ENCODE measurements at places on chromosomes 2 and 18.

GRCh38 chr2:198928026-198928425 is 529.7 kb downstream of the SATB2 start:
- DNase-seq: no peak

- no peak for DNase-seq
Measured at GRCh38 chr2:88669482-88670214, 21.8 kb upstream of the RPIA start.

GRCh38 chr2:1017827-1018226 is 67.2 kb downstream of the SNTG2 start:
- no peak for DNase-seq

- no peak for DNase-seq
Measured at GRCh38 chr18:48850822-48851598, 99.8 kb downstream of the SMAD7 start.

GRCh38 chr2:64105670-64106461 is 38.4 kb downstream of the PELI1 start:
- DNase-seq: no peak

GRCh38 chr18:5015213-5015612 is 181.8 kb downstream of the AKAIN1 start:
- DNase-seq: no peak

DNA sequence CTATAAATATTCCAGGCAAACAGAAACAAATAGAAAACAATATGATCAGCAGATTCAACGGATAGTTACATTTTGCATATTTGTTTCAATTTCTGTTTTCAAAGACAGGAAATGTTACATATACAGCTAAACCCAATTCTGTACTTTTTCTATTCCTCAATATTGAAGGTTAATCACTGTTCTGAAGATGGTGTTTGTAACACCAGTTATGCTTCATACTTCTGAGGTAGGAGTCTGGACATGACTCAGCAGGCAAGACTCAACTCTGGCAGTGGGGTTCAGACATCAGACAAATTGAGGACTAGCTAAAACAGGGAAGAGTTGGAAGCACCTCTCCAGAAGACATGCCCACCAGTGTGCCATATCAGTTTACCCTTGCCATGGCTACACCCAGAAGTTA is 16.6 kb downstream of the SERPINB13 start:
- DNase-seq: no peak

DNA sequence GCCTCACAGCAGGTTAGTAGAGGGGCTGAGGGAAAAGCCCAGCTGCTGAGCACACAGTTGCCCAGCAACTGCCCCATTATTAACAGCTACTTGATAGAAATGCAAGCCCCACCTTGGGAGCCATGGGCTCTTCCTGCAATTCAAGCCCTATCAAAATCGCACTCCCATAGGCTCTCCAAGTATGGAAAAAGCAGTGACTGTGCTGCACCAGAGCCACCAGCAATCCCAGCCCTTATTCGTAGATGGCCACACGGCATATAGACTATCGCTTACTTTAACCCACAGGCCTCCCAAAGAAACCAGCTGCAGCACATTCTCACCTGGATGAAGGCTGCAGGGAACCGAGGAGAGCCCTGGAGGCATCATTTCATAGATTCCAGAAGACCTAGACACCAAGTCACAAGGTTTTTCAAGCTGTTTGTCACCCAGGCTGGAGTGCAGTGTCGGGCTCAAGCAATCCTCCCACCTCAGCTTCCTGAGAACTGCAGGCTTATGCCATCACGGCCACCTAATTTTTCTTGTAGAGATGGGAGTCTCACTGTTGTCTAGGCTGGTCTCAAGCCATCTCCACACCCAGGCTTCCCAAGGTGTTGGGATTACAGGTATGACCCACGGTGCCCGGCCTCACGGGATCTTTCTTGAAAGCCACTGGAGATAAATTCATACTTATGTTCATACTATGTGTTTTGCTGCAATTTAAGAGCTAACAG is 11.3 kb downstream of the NCL start:
- DNase-seq: no peak

GRCh38 chr2:101187131-101187530 is 35.9 kb upstream of the TBC1D8 start:
- no peak for DNase-seq

GRCh38 chr2:179071810-179072355 is 21.9 kb upstream of the CCDC141 start:
- DNase-seq: no peak

GRCh38 chr2:96095116-96095636 is 21.2 kb downstream of the ADRA2B start:
- DNase-seq: no peak

DNA sequence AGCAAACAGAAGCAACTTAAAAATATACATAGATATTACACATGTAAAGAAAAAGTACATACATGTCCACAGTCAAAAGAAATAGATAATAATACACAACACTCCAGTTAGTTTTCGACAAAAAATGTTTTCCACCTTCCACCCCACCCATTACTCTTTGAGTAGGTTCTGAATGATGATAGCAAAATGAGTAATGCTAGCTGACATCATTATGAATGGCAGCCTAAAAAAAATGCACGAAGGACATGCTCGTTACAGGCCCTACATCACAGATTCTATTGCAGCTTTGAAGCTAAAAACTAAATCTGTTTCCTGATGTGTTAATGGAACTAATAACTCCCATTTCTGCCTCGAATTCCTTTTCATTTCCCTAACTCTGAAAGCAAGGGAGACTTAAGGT is 578.7 kb upstream of the NETO1 start:
- no peak for DNase-seq

DNA sequence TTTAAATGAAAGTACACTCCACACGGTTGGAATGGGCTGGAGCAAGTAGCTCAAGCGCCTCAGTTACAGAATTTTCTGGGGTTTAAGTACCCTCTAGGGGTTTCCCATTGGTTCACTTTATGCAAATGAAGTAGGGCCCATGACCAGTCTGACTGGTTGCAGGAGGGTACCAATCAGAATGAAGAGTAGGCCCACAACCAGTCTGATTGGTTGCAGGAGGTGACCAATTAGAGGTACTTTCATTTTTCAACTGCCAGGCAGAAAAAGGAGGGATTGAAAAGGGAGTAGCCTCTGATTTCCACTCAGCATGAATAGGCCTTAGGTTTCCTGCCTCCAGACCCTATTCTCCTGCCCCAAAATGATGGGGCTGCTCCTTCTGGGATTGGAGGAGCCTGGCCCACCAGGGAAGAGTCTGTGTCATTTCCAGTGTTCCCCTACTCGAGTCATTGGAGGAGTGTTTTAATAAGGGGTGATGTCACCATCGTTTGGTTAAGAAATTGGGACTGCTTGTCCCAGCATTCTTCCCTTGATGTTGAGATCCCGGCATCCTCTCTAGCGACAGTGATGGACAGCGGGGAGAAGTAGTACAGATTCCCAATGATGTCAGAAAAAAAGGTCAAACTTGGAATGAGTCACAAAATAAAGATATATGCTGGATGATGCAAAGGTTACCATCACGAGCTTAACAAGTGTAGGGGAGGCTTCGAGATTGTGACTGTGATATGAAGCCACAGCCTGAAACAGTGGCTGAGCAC is 210.4 kb downstream of the SH3BP4 start:
- DNase-seq: no peak

DNA sequence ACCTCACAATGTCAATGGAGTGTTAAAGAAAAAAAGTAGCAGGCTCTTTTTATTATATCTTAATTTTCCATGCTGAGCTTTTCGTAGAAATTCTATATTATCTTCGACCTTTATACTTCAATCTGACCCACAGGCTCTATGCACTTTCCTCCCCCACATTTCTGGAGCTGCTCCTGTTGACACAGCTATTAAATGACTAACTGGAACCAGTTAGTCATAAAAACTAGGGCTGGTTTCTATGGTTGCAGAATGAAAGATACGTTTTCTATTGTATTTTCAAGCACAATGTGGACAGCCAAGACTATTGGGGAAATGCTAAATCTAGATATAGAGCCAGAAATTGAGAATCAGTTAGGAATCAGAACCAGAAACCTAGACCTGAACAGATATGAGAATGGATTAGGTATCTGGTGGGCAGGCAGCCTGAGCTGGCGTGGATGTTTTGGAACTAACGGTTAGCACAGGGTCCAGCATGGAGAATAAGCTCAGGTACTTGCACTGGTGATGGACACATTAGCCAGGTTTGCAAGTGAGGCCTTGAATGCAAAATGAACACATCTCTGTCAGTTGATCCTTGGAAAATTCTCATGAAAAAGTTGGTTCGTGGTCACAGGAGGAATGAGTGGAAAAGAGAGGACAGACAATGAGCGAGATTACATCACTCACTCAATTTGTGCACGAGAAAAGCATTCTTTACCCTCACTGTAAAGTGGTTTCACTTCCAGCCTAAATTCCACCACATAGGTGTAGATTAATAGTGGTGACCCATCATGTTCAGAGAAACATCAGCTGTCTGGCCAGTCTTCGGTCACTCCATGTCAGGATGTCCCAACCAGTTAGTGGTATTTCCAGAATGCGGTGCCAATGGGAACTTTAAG is 144.6 kb upstream of the EPHA4 start:
- no peak for DNase-seq

GRCh38 chr2:147712051-147712450 is 132.8 kb upstream of the ACVR2A start:
- no peak for DNase-seq

DNA sequence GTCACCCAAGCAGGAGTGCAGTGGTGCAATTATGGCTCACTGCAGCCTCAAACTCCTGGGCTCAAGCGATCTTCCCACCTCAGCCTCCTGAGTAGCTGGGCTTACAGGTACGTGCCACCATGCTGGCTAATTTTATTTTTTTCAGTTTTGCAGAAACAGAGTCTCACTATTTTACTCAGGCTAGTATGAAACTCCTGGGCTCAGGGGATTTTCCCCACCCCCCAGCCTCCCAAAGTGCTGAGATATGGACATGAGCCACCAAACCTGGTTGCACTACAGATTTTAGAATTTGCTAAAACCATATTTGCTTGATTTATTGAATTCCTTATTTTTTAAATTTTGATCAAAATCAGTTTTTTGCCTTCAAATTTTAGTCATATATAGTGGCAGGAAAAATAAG is 1553.4 kb downstream of the LRP1B start:
- no peak for DNase-seq

DNA sequence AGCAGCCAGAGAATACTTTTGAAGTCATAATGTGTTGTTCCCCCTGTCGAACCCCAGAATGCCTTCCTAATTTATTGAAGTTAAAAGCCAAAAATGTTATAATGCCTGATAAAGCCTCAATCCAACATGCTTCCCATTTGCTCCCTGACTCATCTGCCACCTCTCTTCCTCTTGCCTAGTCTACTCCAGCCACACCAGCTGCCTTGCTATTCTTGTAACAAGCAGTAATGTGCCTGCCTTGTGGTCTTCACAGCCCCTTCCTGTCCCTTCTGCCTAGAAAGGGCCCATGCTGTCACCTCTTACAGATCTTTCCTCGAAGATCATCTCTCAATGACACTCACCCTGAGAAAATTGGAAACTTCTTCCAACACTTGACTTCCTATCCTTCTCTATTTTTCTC is 231.6 kb upstream of the CDH2 start:
- no peak for DNase-seq

DNA sequence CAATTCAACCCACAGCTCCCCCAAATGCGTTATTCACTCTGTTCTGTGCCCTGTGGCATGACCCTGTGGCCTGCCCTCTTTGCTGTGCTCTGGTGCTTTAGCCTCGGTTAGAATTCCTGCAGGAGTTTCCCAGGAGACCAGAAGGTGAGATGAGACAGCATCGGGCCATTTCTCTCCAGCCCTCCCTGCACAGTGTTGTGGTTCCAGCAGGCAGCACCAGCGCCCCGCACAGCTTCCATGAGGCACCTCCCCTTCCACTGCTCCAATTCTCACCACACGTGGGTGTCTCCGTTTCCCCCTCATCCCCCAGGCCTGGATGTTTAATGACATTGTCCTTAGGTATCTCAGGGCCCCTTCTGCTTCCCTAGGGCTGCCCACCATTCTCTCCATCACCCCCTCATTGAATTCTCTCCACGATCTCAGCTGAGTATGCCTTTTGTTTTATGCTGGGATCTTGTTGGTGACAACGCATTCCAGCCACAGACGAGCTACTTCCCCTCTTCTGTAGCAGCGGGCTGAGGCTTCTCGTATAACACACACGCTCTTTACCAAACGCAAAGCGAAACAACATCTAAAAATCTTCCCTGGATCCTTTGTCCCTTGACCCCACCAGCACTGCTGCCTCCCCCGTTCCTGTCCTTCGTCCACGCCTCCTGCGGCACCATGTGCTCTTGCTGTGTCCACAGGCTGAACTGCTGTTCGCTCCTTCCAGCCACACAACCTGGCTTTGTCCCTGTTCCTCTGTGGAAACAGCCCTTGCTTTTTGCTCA is 35.1 kb downstream of the ACKR3 start:
- no peak for DNase-seq

DNA sequence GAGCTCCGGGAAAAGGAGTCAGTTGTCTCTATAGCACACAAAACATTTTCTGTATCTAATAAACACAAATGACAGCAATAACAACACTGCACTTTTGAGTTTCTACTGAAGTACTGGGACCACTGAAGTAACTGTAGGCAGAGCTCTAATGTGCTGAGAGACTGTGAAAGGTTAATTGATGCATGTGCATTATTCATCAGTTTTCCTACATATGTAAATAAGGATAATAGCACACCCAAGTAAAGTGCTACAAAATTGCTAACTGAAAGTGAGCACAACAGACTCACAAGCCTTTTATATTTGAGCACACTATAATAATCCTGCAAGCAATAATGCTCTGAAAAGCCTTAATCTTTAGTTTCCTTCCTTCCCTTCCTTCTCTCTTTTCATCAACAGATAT is 1051.6 kb downstream of the LRP1B start:
- DNase-seq: no peak

- DNase-seq: no peak
Measured at GRCh38 chr2:203708846-203709396, 2.5 kb downstream of the CD28 start.

DNA sequence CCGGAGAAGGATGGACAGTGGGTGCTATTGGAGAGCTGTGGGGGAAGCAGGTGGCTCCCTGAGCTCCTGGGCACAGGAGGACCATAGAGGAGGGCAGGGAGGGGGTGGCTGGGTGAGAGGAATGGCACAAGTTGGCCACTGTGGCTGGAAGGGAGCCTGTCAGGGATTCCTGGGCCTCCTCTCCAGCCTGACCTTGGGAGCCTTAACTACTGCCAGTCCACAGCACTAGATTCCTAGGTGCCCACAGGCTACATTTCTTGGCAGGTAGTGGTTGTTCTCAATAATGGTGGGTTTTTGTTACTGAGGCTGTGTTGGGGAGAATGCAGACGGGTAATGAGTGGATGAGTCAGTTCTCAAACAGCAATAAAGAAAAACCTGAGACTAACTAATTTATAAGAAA is 26.0 kb downstream of the EFHD1 start:
- DNase-seq: no peak

GRCh38 chr2:173359231-173359630 is 4.6 kb downstream of the CDCA7 start:
- no peak for DNase-seq

- DNase-seq: no peak
Measured at GRCh38 chr2:205627085-205627484, 55.2 kb upstream of the NRP2 start.

- DNase-seq: no peak
Measured at GRCh38 chr18:227902-228301, 39.9 kb downstream of the THOC1 start.

All from AG09319 (cell line).